ENCODE measurements at places on chromosomes 6 and 20. TPM values are rescaled to one million over a fixed set of nuclear protein-coding genes. Genes with fewer than 3 reads are reported as not detected.

The GATA5 gene
- total RNA-seq, result not detected

- H3K36me3 ChIP-seq, result no peaks in the 10 kb centered on the region
- H3K4me1 ChIP-seq, result peaks cover 7% of the 10 kb centered on the region
- peaks cover 3% of the 10 kb centered on the region for H3K27me3 ChIP-seq
- peak overlapping the region; percentile 40 for H3K27ac ChIP-seq
- peak overlapping the region; percentile 79 for H3K4me3 ChIP-seq
Observed at GRCh38 chr20:33686984-33687366, 790 bp upstream of the E2F1 start.

- DNase-seq, result no peak
- no peaks in the 10 kb centered on the region for H3K36me3 ChIP-seq
- peak overlapping the region; percentile 22 for H3K27ac ChIP-seq
- no peaks in the 10 kb centered on the region for H3K27me3 ChIP-seq
Observed at GRCh38 chr6:113630738-113631535, 226.2 kb upstream of the MARCKS start.

The SIGLEC1 gene
- total RNA-seq, result not detected

DNA sequence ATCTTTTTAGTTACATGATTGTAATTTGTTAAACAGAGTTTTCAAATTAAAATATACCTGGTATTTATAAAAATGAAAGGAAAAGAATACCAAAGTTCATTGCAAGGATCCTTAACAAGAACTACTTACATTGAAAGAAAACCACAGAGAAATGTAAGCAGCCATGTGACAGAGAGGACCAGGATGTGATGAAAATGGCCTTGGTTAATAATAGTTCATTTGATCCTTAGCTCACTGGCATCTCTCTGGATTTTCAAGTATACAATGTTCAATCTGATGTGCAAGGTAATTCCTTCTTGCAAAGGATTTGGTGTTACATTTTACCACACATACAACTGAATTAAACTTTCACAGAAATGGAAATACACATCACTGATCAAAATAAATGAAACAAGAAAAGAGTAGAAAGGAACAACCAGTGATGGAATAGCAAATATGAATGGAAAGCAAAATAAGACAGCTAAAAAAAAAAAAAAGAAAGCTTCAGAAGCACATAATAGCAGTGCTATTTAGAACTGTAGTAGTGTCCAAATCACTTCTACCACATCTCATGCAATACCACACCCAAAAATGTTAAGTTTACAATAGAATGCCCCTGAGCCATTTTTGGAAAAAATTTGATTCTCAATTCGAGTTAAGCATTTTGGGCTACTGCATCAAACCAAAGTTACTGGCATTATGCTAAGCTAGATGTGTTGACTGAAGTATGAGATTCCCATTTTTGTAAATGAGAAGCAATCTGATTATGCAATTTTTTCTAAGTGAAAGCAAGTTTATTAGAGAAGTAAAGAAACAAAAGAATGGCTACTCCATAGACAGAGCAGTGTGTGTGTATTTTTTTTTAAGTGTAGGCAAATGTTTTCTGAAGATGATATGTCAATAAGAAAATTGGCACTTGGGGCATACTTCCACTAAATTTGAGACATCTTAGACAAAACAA lies 22.6 kb upstream of the HLA-A start:
- DNase-seq, result no peak
- no peaks in the 10 kb centered on the region for H3K36me3 ChIP-seq
- H3K27me3 ChIP-seq, result peaks cover 4% of the 10 kb centered on the region
- H3K27ac ChIP-seq, result no peak overlapping the region

DNA sequence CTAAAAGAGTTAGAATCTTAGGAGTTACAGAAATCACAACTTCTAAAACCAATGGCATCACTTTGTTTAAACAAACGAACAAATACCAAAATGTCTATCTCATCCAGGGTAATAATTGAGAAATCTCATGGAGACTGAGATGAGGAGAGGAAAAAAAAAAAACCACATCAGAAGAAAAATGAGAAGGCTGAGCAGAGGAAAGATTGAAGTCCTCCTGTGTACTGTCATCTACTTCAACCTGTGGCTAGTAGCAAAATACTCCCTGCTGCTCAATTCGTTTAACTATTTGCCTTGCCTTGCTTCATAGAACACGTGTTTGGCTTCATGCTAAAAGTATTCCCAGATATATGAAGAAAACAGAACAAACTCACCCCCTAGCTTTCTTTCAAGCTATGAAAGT lies 143.7 kb downstream of the PDE10A start:
- DNase-seq, result no peak
- no peak overlapping the region for H3K4me3 ChIP-seq
- H3K27ac ChIP-seq, result no peak overlapping the region
- no peaks in the 10 kb centered on the region for H3K4me1 ChIP-seq

GRCh38 chr20:38260378-38261053 lies at the start of gene KIAA1755:
Gene KIAA1755, minus strand, starts transcription at chr20:38260735. Its CDS starts 235 bp downstream, at chr20:38260500.
- no peaks in the 10 kb centered on the region for H3K36me3 ChIP-seq
- no peak within 1 kb of the TSS for H3K27ac ChIP-seq
- DNase-seq, result peak; percentile 7
- H3K4me1 ChIP-seq, result peaks cover 3% of the 10 kb centered on the region
